ENCODE measurements at places on chromosomes 3 and 15.
A peak's percentile ranks its signal among the peaks of the same experiment; 100 is the strongest.

DNA sequence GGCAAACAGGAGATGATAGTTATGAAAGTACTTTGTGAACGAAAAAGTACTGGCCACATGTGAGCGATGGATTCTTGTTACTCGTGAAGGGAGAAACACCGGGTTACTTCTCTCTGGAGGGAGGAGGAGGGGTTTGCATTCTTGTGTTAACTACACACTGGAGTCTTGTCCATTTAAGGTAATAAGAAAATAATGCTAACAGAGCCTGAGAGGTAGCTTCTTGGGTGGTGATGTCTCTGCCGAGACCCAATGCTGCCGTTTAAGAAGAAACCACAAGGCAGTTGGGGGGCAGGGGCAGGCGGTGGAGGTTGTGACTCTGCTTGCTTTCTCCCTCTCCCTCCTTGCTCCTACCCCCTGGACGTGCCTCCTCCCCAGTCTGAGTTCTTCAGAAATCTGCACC is 100.9 kb upstream of the ROPN1 start:
- no peak for DNase-seq

GRCh38 chr15:92645051-92645631 is 10.4 kb downstream of the FAM174B start:
- no peak for DNase-seq

DNA sequence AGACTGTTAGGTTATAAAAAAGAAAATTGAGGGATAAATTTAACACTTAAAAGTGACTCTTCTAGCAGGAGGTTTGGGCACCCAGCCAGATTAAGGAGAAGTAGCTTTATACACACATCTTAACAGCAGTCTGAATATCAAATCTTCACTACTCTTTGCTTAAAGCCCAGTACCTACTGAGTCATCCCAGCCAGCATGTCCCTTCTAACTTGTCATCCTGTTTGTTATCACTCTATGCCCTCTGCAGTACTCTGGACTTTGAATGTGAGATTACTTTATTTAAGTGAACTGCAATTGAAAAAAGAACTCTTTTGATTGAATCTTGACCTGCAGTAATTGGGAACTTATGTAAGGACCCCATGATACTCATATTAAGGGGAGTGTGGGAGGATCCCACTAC is 77.6 kb downstream of the FHIT start:
- DNase-seq = no peak

- DNase-seq = no peak
Observed at GRCh38 chr3:129617381-129618185, 11.1 kb upstream of the PLXND1 start.

DNA sequence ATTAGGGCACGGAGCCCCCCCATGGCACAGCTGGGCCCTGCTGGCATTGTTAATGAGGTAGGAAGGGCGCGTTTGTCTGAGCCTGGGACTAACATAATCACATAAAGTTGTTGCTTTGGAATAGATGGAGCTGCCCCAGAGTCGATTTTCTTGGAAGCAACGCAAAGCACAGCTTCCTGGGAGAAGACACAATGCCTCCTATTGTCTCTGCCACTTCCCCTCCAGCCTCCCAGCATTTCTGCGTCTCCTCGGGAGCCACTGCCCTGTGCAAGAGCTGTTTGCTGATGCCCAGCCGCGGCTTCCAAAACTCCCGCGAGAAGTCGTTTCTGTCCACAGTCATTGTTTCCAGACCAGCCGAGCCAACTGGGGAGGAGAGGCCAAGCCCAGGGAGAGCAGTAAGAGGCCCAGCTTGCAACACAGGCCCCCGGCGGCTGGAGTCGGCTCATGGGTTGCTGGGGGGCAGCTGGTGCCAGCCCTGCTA is 18.1 kb upstream of the ALDH1A3 start:
- no peak for DNase-seq

- no peak for DNase-seq
Observed at GRCh38 chr3:164018500-164018899, 1059.8 kb downstream of the SI start.

DNA sequence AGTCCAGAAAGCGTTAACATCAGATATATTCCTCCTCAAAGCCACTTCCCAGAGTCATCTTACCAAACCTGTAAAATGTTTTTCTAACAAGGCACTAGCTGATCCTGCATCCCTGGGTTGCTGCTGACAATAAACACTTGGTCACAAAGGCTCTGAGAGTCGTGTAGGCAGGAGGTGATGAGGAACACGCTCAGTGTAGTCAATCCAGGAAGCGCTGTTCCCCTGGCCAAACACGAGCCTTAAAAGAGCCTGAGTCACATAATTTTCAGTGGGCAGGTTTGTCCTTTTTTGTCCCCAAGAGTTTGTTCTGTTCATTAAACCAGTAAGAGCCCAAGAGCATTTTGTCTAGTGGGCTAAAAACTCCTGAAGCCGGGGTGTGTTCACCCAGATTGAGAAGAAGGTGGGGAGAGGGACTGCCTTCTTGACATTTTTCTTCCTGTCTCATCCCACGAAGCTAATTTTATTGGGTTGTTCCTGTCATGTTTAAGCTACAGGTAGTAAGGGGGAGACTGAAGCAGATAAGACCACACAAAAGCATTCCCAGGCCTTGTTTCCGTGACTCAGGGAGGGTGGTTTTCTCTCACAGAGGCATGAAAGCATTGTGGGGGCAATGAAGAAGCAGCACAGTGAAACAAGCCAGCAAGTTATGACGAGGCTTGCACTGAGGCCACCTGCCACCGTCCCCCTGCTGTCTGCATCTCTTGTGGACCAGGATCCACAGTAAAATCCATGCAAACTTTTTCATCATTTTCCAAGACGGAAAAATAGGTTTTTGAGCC is 73.7 kb downstream of the FOXB1 start:
- no peak for DNase-seq

DNA sequence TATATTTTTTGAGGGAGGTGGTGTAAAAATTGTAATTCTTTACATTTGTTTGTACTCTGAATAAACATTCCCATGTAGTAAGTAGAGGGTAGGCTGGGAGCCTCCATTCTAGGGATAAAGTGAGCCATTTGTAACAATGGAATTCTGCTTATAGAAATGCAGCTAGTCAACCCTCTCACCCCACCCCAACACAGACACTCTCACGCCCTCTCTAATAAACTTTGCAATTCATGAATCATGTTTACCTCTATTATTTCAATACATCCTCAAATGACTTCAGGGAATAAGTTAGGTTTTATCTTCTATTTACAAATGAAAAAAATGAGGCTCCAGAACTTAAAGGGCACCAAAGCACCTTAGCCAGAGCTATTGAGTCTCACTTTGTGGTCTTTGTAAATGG is 56.5 kb upstream of the PDZRN3 start:
- DNase-seq = no peak

GRCh38 chr3:106261915-106262683 is 393.3 kb upstream of the CBLB start:
- DNase-seq = no peak

GRCh38 chr3:133443649-133444422 is 44.0 kb downstream of the BFSP2 start:
- DNase-seq = no peak

GRCh38 chr3:195453236-195453635 is 10.4 kb upstream of the ACAP2 start:
- DNase-seq = no peak

GRCh38 chr3:150483226-150483625 is 63.1 kb downstream of the SERP1 start:
- no peak for DNase-seq

- DNase-seq = peak; percentile 20
Observed at GRCh38 chr3:194640829-194641228, 7.6 kb upstream of the TMEM44 start.

DNA sequence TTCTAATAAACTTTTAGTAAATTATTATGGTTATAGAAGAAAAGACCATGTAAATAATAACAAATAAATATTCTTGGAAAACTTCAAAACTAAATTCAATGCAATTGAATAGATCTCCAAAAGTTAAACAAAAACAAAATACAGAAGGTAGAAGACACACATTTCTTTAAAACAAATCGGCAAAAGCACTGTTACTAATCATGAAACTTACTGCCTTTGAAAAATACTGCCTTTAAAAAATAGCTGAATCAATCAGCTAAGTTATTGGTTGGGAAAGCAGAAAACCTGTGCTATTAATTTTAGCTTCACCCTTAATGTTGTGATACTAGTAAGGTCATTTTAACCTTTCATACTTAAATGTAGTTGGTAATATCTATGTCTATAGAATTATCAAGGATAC is 3.0 kb downstream of the GPR15 start:
- DNase-seq = no peak

DNA sequence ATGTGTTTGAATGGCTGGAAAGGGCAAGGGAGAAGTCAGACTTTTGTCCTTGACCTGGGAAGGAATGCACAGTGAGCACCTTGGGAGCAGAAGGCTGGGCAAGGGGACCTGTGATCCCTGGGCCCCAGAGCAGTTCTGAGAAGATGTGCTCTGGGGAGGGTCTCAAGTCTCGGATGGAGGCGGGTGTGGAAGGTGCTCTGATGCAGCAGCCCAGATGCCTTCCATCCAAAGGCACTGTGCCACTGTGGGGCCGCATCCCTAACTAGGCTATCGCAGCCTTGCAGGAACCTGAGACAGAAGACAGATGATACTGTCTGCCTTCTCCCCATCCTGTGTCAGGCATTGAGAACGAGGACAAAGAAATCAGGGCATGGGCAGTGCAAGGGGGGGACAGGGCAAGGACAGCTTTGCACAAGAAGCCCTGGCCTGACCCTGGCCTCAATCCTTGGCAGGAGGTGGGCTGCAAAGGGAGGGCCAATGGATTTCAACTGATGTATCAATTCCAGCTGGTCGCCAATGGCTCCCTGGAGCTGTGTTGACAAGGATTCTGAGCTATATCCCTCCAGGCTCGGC is 14.6 kb upstream of the PRKCD start:
- no peak for DNase-seq

GRCh38 chr3:82202269-82202668 is 440.8 kb upstream of the GBE1 start:
- DNase-seq = no peak

- no peak for DNase-seq
Observed at GRCh38 chr3:183692436-183692835, 5.2 kb upstream of the YEATS2 start.

DNA sequence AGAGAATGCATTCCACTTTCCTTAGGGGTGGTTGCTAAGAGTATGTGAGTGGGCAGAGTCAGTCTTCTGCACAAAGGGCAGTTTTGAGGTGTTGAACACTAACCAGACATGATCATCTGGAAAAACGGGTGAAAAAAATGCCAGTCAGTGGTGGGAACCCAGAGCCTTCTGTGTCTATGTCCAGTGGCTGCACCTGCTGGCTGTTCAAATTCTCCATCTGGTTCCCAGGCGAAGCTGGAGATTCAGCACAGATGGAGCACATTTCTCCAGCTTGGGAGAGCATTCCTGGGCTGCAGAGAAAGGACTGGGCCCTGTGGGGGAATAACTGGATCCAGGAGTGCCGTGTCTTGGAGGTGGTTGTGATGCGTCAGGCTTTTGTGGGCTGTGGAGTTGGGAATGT is 74.1 kb downstream of the TRAK1 start:
- DNase-seq = no peak

DNA sequence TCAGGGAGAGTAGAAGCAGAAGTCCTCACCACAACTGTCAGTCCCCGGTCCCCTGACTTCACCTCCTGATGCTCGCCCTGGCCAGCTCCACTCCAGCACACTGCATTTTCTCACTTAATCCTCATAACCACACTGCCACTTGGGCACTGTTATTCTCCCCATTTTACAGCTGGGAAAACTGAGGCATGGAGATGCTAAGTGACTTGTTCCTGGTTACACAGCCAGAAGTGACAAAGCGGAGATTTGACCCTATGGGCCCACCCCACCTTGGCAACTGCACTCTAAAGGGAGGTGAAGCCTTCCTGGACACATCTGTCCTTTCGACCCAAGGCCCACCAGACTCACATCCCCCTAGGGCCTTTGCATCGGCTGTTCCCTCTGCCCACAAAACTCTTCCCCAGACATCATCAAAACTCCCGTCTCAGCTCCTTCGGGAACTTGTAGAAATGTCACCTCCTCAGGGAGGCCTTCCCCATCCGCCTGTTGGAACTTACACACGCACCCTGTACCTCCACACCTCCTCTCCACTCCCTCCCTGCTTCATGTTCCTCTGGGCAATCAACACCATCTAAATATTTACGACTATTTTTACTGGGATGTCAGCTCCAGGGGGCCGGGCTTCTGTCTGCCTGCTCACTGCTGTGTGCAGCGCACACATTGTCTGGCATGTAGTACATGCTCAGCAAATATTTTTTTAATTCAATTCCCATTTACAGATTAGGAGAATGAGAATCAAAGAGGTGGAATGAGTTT is 3.1 kb downstream of the GRIP2 start:
- no peak for DNase-seq

DNA sequence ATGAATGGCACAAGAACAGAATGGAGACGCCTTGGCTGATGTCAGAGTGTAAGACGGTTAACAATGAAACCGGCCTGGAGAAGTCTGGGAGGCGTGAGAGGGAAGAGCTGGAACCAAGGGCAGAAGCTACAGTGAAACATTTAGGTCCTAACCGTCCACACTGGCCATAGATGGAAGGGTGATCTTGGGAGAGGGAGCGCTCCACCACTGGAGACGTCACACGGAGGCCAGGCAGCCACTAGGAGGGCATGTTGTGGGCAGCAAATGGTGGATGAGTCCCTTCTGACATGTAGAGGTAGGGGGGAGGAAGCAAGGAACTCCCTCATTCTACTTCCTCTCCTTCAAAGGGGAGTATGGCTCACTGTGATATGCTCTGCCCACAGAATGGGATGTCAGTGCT is 23.8 kb downstream of the FEM1B start:
- no peak for DNase-seq

All from stimulated activated CD8-positive, alpha-beta memory T cell treated with anti-CD3 and anti-CD28 coated beads, Interleukin-4, amount 100 ng/mL, for 24 hours (primary cell).